HTR-8/SVneo (cell line): ENCODE measurements at places on chromosomes 4 and X.

- DNase-seq = no peak
Measured at GRCh38 chr4:149120331-149121022, 678.3 kb upstream of the NR3C2 start.

DNA sequence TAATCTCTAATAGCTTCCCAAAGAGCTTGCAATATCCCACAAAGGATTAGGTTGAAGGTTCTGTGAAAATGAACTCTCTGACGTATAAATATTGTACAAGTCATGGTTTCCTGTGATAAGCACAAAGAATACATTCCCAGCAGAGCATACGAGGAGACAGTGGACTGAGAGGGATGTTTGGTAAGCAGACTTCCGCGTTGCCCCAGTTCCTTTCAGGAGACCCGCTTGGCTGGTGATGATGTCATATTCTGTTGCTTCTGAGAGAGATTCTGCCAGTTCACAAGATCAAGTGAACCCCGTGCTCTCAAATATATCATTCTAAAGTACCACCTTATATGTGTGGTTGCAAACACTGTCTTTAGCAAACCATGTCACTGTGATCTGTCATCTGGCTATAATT, 323.9 kb upstream of the CASK start:
- DNase-seq = no peak

DNA sequence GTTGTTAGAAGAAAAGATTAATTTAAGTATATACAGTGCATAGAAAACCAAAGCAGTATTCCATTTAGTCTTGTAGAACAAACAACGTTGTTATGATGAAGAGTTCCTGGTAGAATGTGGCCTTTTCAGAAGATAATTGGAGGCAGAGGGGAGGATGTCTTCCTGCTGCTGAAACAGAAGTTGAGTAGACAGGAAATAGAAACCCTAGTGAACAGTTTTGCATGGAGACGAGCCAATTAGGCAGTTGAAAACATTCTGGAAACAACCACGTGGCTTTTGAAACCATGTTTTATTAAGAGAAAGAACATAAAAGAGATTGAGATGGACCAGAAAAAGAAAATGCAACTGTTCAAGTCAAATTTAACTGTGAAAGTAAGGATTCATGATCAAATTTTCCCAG, 325.2 kb downstream of the CAMK2D start:
- no peak for DNase-seq

- no peak for DNase-seq
Measured at GRCh38 chrX:103845165-103845653, 13.2 kb upstream of the RAB9B start.

DNA sequence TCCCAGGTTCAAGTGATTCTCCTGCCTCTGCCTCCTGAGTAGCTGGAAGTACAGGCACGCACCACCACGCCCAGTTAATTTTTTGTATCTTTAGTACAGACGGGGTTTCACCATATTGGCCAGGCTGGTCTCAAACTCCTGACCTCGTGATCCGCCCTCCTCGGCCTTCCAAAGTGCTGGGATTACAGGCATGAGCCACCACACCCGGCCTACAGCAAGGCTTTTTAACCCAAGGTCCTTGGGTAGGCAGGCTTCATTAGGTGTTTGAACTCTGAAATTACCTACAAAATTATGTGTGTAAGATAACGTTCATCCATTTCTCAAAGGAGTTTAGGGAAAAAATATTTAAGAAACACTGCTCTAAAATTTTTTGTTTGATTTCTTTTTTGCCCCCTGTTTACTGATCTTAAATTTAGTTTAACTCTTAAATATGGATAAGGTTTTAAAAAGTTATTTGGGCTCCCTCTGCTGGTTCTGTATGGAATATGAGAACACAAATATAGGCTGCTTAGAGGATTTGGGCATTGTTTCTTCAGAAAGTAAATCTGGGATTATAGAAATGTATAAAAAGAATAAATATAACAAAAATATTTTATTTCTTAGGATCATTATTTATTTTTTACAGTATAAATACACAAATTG, 92.8 kb downstream of the CBR4 start:
- DNase-seq = peak; percentile 37
